Mucosa of gallbladder (tissue), 1 donor: ENCODE measurements at places on chromosomes 1 and 21. TPM values are rescaled to one million over a fixed set of nuclear protein-coding genes. Genes with fewer than 3 reads are reported as not detected.

- DNase-seq, result no peak
Observed at GRCh38 chr1:90476411-90476810, 240.7 kb downstream of the BARHL2 start.

DNA sequence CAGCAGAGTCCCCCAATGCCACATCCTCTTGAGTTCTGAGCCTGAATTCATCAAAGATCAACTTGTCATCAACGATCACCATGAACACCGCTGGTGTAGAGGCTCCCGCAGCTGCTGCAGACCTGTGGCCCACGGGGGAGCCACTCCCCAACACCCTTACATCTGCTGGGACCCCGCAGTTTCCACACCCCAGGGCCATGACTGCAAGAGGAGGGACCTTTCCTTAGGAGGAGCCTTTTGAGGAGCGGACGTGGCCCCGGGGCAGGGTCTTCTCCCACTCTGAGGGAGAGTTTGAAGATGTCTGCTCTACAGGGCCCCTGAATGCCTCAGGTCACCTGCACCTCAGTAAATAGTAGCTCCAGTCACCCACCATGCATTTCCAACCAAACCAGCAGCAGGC is 2.7 kb downstream of the PRDM15 start:
- DNase-seq, result no peak

DNA sequence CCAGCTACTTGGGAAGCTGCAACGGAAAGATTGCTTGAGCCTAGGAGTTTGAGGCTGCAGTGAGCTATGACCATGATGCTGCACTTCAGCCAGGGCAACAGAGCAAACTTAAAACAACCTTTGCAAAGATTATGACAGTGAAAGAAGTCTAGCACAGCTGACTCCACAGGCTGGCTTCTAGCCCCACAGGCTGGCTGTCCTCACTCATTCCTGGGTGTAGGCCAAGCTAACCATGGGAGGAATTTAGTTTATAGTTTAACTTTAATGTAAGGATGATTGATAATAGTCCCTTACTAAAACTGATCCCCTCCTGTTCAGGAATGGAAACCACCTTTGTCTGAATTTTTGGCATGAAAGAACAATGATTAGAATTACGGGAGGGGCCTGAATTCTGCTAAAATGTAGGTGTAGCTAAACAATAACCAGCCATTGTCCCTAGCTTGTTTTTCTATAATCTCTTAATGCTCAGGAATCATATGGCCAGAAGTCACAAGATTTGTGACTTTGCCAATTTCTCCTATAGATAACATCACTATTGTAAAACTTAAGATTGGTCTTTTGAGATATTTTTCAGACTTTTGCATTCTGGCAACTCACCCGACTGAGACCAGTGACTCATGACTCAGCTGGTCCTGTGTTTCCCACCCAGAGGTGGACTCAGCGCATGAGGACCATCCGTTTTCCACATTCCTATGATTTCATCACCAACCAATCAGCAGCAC is 28.1 kb upstream of the SGIP1 start:
- no peak for DNase-seq

GRCh38 chr1:116431870-116432500 is 58.9 kb downstream of the ATP1A1 start:
- no peak for DNase-seq

The OVAAL gene
- total RNA-seq, result not detected

The SMYD2 gene
- 21.6 TPM for total RNA-seq
